ENCODE measurements at places on chromosomes 1 and 21. TPM values are rescaled to one million over a fixed set of nuclear protein-coding genes. Genes with fewer than 3 reads are reported as not detected.

CYP4A11 gene
- not detected for polyA plus RNA-seq

SHE gene
- polyA plus RNA-seq, result not detected

VANGL2 gene
- polyA plus RNA-seq, result 0.28 TPM

ODF2L gene
- polyA plus RNA-seq, result 18.2 TPM

SPATA46 gene
- not detected for polyA plus RNA-seq

NBPF4 gene
- not detected for polyA plus RNA-seq

GRCh38 chr1:113701429-113701828 lies 57.9 kb downstream of the PHTF1 start:
- no peaks in the 10 kb centered on the region for H3K27me3 ChIP-seq
- no peak overlapping the region for H3K27ac ChIP-seq
- no peak overlapping the region for H3K4me3 ChIP-seq
- no peak for DNase-seq

GRCh38 chr1:10430216-10431069 lies at the start of gene CENPS:
Gene CENPS, plus strand, starts transcription at chr1:10430433. Its CDS starts 85 bp downstream, at chr1:10430518.
- peak; percentile 51 for DNase-seq
- H3K4me3 ChIP-seq, result peak within 1 kb of the TSS; percentile 93
- peak within 1 kb of the TSS; percentile 80 for H3K27ac ChIP-seq
- H3K36me3 ChIP-seq, result no peaks in the 10 kb centered on the region

- no peaks in the 10 kb centered on the region for H3K4me1 ChIP-seq
- no peaks in the 10 kb centered on the region for H3K36me3 ChIP-seq
- no peaks in the 10 kb centered on the region for H3K27me3 ChIP-seq
- H3K27ac ChIP-seq, result no peak overlapping the region
These were observed 11.0 kb downstream of the YIPF1 start for GRCh38 chr1:53878492-53879105.

DNA sequence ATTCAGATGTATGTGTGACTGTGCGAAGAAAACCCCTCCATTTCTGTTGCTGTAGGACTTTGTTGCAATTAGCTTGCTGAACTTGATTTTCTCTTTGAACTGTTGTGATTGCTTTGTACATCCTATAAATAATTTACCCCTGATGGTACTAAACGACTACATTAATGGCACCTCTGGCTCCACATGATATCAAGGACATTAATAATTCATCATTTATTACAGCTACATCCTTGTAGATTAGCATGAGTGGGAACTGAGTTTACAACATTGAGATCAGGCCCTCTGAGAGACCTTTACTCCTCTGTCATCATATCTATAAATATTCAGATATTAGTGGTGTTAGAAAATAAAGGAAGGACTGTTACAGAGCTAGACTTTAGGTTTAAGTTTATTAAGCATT lies 13.5 kb downstream of the LRIG2 start:
- no peak for DNase-seq
- H3K27ac ChIP-seq, result no peak overlapping the region
- no peaks in the 10 kb centered on the region for H3K27me3 ChIP-seq
- H3K4me3 ChIP-seq, result no peak overlapping the region

DNA sequence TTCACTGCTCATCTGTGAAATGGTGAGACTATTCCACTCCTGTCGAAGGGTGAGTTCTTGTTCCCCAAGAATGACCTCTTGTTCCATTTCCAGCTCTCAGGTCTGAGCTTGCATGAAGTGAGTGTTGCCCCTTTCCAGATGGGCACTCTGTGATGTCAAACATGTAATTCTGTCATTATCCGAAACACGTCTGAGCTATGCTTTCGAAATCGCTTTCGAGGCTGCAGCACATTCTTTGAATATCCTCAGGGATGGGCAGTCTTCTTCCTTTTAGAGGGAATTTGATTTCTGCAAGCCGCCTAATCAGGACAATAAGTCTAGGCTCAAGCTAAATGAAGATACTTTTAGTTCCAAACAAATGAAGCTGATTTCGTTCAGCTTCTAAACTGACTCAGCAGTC lies 15.1 kb downstream of the NFASC start:
- H3K36me3 ChIP-seq, result no peaks in the 10 kb centered on the region
- no peak overlapping the region for H3K27ac ChIP-seq
- peaks cover 10% of the 10 kb centered on the region for H3K27me3 ChIP-seq
- no peak for DNase-seq
- no peak overlapping the region for H3K4me3 ChIP-seq

DNA sequence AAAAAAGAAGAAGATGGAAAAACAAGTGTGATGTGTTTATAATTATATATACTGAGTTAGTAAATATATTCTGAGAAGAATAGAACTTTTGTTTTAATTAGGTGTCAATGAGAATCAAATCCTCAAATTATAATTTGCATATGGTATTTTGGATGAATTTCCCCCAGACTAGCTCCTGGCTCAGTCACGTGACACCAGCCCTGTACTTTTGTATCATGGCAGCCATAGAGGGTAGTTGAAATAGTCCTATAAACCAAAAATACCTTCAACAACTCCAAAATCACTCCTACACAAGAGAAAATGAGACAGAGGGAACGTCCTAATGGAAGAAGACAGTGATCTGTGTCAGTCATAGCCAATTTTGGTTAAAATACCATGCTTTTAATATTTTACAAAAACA lies 9.0 kb upstream of the S1PR1 start:
- H3K27ac ChIP-seq, result no peak overlapping the region
- no peak overlapping the region for H3K4me3 ChIP-seq
- no peaks in the 10 kb centered on the region for H3K4me1 ChIP-seq
- H3K36me3 ChIP-seq, result no peaks in the 10 kb centered on the region
- H3K27me3 ChIP-seq, result no peaks in the 10 kb centered on the region

DNA sequence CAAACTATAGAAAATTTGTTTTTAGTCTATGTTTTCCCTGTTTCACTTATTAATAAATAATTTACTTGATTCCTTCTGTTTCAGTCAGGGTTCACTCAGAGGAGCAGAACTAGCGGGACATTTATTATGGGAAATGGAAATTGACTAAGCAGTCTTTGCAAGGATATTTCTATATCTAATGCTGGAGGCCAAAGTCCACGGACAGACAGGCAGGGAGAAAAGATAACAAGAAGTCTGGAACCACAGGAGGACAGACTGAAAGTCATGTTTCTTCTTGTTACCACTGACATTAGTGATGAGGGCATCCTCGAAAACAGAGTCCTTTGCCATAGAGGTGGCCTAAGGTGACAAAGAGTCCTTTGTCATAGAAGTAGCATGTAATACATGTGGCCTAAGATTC lies 744.5 kb upstream of the TMPRSS15 start:
- no peak for DNase-seq
- no peak overlapping the region for H3K4me3 ChIP-seq
- no peaks in the 10 kb centered on the region for H3K4me1 ChIP-seq

- DNase-seq, result peak; percentile 63
- H3K27me3 ChIP-seq, result no peaks in the 10 kb centered on the region
- H3K36me3 ChIP-seq, result no peaks in the 10 kb centered on the region
- no peak overlapping the region for H3K4me3 ChIP-seq
These were observed 41.0 kb upstream of the SCAF4 start for GRCh38 chr21:31772674-31773555.

- no peaks in the 10 kb centered on the region for H3K27me3 ChIP-seq
- no peak overlapping the region for H3K4me3 ChIP-seq
- H3K36me3 ChIP-seq, result no peaks in the 10 kb centered on the region
- DNase-seq, result no peak
- no peak overlapping the region for H3K27ac ChIP-seq
These were observed 2032.3 kb downstream of the MRPL39 start for GRCh38 chr21:23574932-23575331.

- peak overlapping the region; percentile 94 for H3K27ac ChIP-seq
- H3K4me1 ChIP-seq, result peaks cover 4% of the 10 kb centered on the region
- no peaks in the 10 kb centered on the region for H3K27me3 ChIP-seq
- no peak for DNase-seq
- no peaks in the 10 kb centered on the region for H3K36me3 ChIP-seq
These were observed 674 bp downstream of the BCL10 start for GRCh38 chr1:85275701-85276214.

DNA sequence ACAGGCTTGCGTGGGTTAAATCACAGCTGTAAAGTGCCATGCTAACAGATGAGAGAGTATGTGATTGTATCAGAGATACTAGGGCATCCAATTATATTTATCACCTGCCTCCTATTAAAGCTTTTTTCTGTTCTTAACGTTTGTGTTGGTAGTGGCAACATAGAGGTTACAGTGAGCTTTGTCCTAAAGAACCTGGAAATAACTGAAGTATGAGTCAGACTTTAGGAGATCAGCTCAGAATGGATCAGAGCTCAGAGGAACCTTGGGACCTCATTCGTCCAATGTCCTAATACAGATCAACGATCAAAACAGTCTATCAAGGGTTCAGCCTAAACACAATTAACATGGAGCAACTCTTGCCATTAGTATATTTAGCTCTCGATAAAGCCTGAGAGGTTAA lies 81.0 kb downstream of the RGS7 start:
- no peak overlapping the region for H3K4me3 ChIP-seq
- no peaks in the 10 kb centered on the region for H3K27me3 ChIP-seq
- H3K27ac ChIP-seq, result no peak overlapping the region
- no peaks in the 10 kb centered on the region for H3K36me3 ChIP-seq

DNA sequence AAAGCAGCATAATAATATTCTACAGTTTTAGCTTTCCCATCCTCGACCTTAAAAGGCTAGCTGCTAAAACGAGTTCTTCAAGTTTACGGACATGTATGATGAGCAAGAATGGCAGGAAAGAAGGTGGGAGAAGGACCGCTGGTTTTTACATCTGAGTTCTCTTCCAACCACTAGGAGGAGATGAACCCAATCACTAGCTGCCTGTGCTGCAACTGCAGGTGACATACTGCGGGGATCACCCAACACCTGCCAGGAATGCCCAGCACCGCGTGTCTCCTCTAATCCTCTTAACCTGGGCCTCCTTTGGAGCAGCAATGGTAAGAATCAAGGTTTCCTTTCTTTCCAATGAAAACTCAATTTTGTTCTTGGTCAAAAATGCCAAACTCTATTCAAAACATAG lies 23.5 kb downstream of the TOR3A start:
- no peaks in the 10 kb centered on the region for H3K27me3 ChIP-seq
- no peak overlapping the region for H3K27ac ChIP-seq
- no peak for DNase-seq
- H3K4me1 ChIP-seq, result no peaks in the 10 kb centered on the region
- H3K4me3 ChIP-seq, result no peak overlapping the region

GRCh38 chr1:87958201-87958600 lies 629.5 kb downstream of the LMO4 start:
- no peaks in the 10 kb centered on the region for H3K36me3 ChIP-seq
- H3K27ac ChIP-seq, result no peak overlapping the region
- no peak for DNase-seq
- no peaks in the 10 kb centered on the region for H3K4me1 ChIP-seq

Data from GM12878 (cell line).